ENCODE measurements at places on chromosomes 2 and 18.
A peak's percentile ranks its signal among the peaks of the same experiment; 100 is the strongest.

- no peak for DNase-seq
Observed at GRCh38 chr2:68420254-68420910, 46.7 kb downstream of the FBXO48 start.

GRCh38 chr18:72360634-72361033 lies 183.5 kb downstream of the CBLN2 start:
- no peak for DNase-seq

DNA sequence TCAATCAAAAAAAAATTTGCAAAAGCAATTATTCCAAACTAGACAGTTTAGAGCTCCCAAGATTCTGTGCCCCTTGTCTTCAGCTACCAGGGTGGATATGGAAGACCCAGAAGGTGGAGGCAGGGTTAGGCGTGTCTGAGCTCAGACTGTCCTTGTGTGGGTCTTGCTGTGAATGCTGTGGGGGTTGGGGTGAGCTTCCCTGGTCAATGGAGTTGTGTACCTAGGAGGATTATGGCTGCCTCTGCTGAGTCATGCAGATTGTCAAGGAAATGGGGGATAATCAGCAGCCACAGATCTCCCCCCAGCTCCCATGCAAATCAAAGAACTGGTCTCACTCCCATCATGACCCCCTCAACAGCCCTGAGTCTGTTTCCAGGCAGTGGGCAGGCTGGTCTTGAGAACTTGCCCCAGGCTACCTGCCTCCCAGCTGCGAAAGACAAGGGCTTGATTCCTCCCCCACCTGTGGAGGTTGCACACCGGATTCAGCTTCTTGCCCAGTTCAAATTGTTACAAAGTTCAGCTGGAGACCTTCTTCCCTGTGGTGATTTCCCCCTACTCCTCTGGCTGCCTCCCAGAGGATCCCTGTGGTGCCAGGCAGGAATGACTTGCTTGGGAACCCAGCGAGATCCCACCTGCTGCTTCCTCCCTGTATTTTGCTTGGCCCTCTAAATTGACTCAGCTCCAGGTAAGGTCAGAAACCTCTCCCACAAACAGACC lies 77.0 kb downstream of the RAD51AP2 start:
- no peak for DNase-seq

DNA sequence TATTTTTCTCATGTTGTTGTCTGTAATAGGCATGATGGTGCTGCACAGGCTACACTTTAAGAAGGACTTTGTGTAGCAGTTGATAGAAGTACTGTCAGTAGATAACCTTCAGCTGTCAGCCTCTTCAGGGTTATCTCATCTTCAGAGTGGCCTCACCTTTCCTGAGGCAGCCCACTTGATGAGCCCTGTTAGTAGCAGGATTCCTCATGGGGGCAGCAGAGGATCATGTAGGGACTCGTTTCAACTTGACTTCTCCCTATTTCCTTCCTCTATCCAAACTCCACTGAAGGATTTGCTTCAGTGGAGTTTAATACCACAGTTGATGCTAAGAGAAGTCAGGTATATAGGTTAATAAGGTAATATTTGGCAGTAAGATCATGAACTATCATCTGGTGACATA lies 530.3 kb upstream of the FSIP2 start:
- DNase-seq: no peak

GRCh38 chr2:215680605-215681598 lies 245.0 kb upstream of the FN1 start:
- DNase-seq: peak; percentile 58

GRCh38 chr18:59265974-59266369 lies 7.3 kb downstream of the RAX start:
- no peak for DNase-seq

- DNase-seq: no peak
Observed at GRCh38 chr2:54597153-54597848, 126.2 kb upstream of the EML6 start.

- DNase-seq: no peak
Observed at GRCh38 chr2:228017784-228018183, 146.4 kb downstream of the DAW1 start.

GRCh38 chr2:222404151-222404905 lies 20.0 kb upstream of the SGPP2 start:
- DNase-seq: no peak

DNA sequence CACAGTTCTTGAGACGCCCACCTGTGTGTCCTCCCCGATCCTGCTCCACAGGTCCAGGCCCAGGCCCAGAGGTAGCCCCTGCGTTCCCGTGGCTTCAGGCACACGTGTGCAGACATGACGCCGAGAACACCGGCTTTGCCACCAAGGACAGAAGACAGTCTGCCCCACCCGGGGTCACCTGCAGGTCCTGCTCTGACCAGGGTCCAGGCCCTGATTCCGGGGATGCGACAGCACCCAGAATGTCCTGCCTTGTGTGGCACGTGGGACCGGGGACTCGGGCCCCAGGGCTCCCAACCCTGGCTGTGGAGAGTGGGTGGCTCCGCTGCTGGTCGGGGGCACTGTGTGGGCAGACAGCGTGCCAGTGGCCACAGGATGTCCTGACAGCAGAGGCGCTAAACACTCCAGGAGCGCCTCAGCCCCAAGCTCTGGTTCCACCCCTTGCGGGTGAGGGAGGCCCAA lies 36.9 kb downstream of the ADI1 start:
- DNase-seq: no peak

DNA sequence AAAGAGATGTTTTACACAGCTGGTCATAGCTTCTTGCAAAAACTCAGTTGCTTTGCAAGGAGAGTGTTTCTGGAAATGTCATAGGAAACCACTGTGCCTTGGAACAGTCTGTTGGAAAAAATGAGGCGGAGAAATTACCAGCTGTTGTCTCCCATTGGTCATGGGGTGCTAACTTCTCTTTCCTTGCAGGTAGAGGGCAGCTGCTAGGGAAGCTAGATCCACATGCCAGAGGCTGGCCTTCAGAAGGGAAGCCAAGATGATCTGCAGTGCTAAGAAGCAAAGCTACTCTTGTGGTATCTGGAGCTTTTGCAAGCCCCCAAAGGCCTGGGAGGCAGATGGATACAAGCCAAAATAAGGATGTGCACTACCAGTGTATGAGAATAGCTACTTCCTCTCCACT lies 34.8 kb upstream of the LAMA1 start:
- DNase-seq: no peak

DNA sequence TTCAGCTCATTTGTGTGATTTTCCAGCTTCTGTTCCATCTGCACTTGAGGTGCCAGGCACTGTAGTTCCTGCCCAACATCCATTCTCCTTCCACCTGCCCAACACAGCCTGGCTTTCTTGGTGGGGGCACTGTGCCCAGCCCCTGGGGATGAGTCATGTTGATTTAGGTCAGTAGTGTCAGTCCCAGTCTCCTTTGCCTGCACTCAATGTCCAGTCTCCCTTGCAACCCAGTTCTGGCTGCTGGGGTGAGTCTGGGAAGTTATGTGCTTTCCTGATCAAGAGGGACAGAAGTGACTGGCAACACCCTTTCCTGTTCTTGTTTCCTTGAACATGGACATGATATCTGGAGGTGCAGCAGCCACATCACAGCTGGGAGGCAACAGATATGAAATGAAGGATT lies 1.5 kb upstream of the ASB18 start:
- DNase-seq: no peak

GRCh38 chr18:41886126-41886807 lies 68.8 kb upstream of the PIK3C3 start:
- DNase-seq: no peak

DNA sequence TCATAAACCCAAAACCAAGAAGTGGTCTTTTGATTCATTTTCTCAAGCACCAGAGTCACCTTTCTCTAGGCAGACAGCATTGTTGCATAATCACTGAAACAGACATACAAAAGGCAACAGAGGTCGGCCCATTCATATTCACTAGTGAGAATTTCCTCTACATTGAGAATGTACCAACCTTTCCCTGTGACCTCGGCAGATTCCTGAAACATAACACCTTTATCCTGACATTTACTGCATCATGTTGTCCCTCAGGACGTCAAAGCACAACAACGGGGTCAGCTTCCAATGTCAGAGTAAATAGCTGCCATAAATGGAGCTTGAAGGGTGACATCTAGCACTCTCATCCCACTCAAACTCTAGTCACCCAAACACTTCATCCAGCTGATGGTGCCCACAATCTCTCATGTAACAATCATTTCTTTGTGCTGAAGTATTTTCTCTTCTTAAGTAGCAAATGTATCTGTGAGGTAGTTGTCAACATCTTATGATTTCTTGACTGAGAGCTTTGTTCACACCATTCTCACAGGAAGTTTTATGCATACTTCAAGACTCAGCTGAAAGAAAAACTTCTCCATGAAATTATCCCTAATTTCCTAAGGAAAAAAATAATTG lies 802.6 kb upstream of the CHAC2 start:
- DNase-seq: no peak

DNA sequence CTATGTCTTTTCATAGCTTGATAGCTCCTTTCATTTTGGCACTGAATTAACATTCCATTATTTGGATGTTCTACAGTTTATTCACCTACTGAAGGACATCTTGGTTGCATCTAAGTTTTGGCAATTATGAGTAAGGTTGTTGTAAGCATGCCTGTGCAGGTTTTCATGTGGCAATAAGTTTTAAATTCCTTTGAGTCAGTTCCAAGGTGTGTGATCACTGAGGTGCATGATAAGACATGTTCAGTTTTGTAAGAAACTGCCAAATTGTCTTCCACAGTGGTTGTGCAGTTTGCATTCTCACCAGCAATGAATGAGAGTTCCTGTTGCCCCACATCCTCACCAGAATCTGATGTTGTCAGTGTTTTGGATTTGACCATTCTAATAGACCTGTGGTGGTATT lies 24.2 kb downstream of the XDH start:
- no peak for DNase-seq

All from T-helper 2 cell treated with Interferon-gamma antibody and Interleukin-4, amounts not matched to agents 5 μg/mL and 100 μg/mL, for 36 hours (primary cell).